ENCODE measurements at places on chromosomes 13 and 19.

DNA sequence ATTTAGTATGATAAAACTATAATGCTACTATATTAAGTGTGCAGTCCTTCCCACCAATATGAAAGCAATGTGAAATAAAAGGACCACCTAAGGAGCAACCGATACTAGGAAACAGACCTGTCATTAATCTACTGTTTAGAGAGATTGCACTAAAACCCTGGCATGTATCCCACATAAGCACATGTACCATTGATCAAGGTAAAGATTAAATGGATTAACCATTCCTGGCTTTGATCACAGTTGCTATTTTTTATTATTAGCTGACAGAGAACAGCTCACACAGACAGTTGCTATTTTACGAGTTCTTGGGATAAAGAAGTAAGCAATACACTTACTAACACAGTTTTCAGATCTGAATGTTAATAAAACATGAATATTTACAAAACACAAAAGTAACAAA is 57.7 kb upstream of the ZDHHC20 start:
- DNase-seq: no peak

GRCh38 chr13:76635232-76636230 is 250.7 kb downstream of the KCTD12 start:
- DNase-seq: no peak

DNA sequence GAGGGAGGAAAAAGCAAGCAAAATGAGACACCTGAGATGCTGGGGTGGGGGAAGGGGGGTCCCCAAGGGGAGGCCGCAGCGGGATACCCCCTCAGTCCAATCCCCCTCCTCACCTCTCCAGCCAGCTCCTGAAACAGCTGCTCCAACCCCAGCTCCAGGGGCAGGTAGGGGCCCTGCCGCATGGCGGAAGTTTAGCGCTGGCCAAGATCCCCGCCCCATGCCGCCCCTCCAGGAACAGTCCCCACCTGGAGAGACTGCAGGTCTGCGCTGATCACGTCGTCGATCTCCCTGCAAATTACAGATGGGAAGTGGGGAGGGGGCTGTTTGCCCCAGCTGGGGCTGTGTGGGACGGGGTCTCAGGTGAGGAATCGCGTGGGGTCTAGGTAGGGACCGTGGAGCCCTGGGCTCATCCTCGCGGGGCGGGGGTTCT is 9.0 kb downstream of the CAPN12 start:
- DNase-seq: no peak

GRCh38 chr19:4144666-4145249 is 8.7 kb upstream of the CREB3L3 start:
- DNase-seq: no peak
